Kasumi-1 (cell line): ENCODE measurements at places on chromosomes 3 and 15.

DNA sequence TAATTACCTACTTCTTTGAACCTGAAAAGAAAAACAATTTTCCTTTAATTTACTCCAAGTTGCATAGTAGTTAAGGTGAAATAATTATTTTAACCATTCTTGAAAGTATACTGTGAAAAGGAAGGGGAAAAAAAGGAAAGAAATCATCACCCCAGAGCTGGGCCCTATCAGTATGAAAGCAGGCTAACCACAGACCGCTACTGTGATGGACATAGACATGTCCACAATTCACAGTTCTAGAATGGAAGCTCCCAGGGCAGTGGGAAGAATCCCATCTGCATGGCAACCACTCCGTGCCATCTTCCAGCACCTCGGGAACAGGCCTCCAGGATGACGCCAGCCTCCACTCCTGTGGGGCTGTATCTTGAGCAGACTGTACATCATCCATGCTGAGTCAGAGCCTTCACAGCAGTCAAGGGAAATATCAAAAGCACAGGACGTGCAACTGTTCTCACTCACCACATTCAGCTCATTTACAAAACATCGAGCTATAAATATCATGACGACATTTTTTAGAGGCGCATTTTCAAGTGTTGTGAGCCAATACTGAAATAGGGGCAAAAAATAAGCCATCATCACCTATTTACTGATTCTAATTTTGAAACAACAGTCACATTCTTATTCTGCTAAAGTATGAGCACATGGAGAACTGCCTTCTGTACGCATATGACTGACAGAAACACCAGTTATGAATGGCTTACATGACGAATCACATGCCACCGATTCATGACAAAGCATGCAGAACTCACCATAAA lies 119.7 kb downstream of the SNRK start:
- DNase-seq = no peak

DNA sequence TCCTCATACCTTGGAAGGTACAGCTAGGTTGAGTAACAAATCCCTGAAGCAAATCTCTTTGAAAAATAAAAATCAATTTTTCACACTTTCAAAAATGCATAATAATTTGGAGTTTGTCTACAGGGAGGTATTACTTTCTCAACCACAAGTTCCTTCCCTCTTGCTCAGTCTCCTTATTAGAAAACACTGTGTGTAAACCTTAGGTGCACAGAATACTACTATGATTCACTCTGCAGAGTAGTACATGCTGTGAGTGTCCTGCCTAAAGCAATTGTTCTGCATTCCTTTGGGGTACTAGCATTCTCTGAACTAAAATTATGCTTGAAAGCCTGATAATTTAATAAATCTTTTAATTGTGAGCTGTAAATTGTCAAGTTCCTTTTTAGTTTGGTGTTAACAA lies 115.9 kb upstream of the EPHA3 start:
- no peak for DNase-seq

DNA sequence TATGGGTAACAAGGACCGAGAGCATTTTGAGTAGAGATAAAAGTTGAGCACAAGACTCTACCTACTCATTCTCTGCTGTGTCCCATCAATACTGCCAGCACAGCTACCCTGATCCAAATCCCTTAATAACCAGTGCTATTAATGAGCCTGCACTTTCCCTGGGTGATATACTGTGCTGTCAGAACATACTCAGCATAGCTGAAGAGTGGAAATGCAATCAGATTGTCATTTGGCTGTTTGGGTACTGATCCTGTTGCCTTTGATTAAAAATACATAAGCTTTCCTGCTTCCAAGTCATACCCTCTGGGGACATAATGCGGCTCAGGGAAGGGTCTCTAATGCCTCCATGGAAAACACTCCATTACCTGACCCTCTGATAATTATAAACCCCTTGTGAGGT lies 917.5 kb downstream of the SQOR start:
- no peak for DNase-seq

- DNase-seq = no peak
Measured at GRCh38 chr3:21673393-21673792, 77.6 kb downstream of the ZNF385D start.

- DNase-seq = no peak
Measured at GRCh38 chr3:78267235-78267634, 1227.3 kb downstream of the ROBO2 start.

DNA sequence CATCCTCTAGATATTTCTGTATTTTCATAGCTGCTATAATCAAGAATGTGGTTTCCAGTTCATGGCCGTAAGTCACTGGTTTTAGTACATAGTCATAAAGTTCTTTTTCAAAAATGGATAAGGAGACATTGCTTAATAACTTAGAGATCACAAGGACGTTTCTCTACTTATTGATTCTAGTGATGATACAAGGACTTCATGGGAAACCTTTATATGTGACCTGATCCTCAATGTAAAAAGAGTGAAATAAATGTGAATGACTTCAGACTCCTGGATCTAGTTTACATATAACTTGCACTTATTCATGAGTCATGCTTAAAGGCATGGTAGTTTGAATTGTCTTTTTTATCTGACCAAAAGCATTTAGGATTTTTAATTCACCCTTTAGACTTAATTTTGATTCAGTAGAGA lies 35.2 kb downstream of the TSC22D2 start:
- DNase-seq = no peak

DNA sequence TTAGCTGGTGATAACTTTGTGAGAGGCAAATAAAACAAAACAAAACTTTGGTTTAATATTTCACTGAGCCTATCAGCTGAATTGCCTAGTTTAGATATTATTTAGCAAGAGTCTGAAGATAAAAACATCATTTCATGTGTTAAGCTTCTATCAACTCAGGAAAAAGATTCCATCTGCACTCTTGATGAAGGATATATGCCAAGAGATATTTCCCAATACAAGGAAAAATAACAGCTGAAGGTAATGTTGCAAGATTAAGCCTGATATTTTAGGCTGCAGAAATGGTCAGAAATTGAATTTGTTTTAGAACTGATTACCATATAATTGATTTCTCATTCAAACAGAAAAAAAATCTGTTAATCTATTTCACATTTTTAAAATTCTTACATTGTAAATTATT lies 77.2 kb upstream of the SLITRK3 start:
- DNase-seq = no peak

- DNase-seq = no peak
Measured at GRCh38 chr3:158935846-158936245, 134.0 kb downstream of the MFSD1 start.

GRCh38 chr3:15298504-15298903 lies 33.9 kb downstream of the SH3BP5 start:
- no peak for DNase-seq

GRCh38 chr3:4817128-4817527 lies 162.1 kb upstream of the BHLHE40 start:
- DNase-seq = no peak

GRCh38 chr3:113136071-113136470 lies 75.3 kb upstream of the BOC start:
- DNase-seq = peak; percentile 33

GRCh38 chr15:63364399-63365272 lies 17.0 kb downstream of the CA12 start:
- no peak for DNase-seq

DNA sequence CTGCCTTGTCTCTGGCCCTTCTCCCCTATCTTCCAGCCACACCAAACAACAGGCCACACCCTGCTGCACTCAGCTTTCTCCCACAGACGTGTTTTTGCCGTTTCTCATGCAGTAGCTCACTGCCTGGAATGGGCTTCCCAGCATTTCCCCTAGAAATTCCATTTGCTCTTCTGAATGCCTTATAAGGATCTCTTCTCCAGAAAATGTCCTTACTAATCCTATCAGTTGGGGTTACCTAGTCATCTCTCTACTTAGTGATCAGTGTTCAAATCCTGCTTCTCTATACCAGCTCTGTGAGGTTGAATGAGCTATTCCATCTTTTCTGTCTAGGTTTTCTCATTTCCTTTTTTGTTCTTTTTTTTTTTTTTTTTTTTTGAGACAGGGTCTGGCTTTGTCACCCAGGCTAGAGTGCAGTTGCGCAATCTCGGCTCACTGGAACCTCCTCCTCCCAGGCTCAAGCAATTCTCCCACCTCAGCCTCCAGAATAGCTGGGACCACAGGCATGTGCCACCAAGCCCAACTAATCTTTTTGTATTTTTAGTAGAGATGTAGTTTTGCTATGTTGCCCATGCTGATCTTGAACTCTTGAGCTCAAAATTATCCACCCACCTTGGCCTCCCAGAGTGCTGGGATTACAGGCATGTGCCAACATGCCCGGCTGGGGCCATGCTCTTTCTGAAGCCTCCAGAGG lies 98.2 kb upstream of the CHD2 start:
- DNase-seq = no peak

GRCh38 chr3:152849996-152850578 lies 15.2 kb downstream of the P2RY1 start:
- no peak for DNase-seq

GRCh38 chr15:70435872-70436271 lies 327.5 kb downstream of the UACA start:
- DNase-seq = no peak

DNA sequence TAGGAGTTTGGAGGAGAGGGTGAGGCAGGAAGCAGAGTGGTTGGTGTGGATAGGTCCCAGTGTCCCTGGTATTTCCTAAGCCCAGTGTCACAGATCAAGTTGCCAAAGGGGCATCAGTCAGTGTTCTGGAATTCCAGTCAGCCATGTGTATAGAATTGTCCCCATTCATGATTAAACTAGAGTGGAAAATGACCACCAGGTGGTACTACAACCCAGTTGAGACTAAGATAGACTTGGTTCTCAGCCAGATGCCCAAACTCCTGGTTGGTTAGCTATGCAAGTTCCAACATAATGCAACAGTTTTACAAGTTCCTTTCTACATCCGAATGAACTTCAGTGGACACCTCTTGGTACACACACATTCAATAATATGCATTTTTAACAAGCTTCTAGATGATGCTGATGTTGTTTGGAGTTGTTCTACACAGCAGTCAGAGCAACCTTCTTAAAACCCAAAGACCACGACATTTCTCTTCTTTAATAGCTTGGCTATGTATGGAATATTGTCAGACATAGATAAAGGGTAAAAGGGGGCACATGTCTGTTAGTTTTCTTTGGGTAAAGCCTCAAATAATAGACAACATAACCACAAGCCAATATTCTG lies 8.4 kb upstream of the ATR start:
- DNase-seq = peak; percentile 79

DNA sequence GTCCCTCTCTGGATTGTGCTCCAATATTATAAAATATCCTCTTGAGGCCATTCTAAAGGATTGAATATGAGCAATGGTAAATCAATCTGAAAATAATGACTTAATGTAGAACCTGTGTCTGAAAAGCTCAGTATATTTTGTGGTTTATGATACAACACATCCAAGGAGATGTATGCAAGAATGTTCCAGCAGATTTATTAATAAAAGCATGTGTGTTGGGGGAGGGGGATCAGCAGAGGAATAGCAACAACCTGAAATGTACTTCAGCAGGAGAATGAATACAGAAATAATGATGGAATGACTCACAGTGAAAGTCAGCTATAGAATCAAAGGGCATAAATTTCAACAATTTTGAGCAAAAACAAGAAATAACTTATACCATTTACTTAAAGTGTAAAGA lies 56.7 kb upstream of the NUDT16 start:
- no peak for DNase-seq

- peak; percentile 42 for DNase-seq
Measured at GRCh38 chr15:77634266-77634962, 1.7 kb upstream of the LINGO1 start.

- DNase-seq = no peak
Measured at GRCh38 chr3:54578417-54578816, 349.4 kb downstream of the LRTM1 start.

DNA sequence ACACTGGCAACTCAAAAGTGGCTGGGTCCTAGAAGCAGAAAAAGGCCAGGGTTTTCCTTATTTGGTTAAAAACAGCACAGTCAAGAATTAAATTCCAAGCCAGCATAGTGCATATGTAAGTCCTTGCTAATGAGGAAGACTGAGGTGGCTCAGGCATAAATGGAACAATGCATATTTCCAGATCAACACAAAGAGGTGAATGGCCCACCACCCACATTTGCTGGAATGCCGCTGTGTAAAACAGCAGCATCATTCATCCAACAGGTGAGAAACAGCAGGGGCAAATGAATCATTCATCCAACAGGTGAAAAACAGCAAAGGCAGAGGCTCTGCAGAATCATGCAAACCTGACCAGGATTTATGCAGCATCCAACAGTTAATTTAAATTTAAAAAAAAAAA lies 32.9 kb downstream of the GPR176 start:
- DNase-seq = no peak

DNA sequence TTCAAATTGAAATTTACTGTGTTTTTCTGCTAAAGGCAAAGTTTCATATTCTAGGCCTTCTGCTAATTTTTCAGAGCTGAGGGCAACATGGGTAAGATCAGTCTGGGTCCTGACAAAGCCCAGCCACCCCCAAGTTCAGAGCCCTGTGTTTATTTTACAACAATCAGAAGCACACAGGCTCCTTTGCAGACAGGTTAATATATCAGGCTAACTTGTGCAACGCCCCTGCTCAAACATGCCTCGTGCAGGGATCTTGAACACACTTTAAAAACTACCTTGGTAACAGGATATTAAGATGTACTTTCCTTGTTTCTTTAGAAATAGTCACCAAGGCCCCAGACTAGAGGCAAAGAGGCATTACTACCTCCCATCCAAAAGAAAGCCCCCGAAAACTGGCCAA lies 64.0 kb downstream of the POLR2M start:
- no peak for DNase-seq

DNA sequence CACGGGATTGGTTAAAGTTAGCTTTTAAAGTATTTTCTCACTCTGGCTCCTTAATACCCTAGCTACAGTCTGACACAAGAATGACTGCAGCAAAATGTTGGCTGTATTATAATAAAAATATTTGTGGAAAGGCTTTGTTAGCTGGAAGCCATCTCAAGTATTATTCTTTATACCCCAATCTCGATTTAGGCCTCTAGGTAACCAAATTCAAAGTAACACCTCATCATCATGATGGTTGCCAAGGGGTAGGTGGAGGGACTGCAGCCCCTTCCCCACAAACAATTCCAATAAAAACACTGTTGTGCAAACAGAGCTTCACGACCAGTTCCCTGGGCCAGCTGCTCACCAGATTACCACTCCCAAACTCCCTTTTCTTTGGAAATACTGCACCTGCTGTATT lies 759 bp upstream of the GMPS start:
- no peak for DNase-seq

DNA sequence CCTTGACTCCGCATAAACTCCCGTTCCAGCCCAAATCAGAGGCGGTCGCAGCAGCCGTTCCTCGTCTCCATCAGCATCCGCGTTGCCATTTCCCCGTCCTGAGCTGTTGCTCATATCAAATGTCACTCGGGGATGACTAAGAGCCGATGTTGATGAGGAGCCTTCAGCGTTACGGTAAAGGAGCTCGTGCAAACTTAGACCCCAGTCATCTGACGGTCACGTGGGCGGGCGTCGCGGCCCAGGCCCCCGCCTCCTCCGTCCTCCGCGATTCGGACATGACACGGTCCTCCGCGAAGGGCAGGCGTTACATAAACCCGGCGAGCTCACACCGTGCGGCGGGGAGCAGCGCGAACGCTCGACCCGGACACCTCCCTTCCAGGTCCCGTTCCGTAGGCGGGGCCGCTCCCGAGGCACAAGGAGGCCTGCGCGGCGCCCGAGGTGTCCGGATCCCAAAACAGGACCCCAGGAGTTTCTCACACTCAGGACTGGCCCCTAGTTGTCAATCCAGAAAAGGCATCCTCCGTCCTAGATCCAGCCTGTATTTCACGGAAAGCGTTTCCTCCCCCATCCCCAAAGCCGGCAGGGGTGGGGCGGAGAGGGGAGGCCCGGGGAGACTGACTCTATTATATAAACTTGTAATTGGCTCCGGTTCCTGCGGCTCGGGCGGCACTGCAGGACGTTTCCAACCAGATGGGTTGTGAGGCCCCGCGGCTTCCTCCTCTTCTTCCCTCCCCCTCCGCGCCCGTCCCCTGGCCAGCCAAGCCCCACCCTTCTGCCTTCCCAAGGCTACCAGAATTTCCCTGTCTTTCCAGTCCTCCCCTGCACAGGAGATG lies 100.0 kb upstream of the IGF1R start:
- DNase-seq = peak; percentile 30
